Endothelial cell (in vitro differentiated cells): ENCODE measurements at places on chromosomes 12 and 14. TPM values are rescaled to one million over a fixed set of nuclear protein-coding genes. Genes with fewer than 3 reads are reported as not detected.

The PCED1B gene
- total RNA-seq, result 9.7 TPM

The SLC22A17 gene
- total RNA-seq, result 35.3 TPM

The GRIN2B gene
- total RNA-seq, result 2.4 TPM

The AHNAK2 gene
- 26.9 TPM for total RNA-seq

The KRT77 gene
- not detected for total RNA-seq

The KRT4 gene
- total RNA-seq, result not detected

The TAOK3 gene
- total RNA-seq, result 16.5 TPM

The SLC15A5 gene
- total RNA-seq, result not detected

The PRB2 gene
- not detected for total RNA-seq

The CIDEB gene
- total RNA-seq, result 0.82 TPM

The HOXC5 gene
- not detected for total RNA-seq

DNA sequence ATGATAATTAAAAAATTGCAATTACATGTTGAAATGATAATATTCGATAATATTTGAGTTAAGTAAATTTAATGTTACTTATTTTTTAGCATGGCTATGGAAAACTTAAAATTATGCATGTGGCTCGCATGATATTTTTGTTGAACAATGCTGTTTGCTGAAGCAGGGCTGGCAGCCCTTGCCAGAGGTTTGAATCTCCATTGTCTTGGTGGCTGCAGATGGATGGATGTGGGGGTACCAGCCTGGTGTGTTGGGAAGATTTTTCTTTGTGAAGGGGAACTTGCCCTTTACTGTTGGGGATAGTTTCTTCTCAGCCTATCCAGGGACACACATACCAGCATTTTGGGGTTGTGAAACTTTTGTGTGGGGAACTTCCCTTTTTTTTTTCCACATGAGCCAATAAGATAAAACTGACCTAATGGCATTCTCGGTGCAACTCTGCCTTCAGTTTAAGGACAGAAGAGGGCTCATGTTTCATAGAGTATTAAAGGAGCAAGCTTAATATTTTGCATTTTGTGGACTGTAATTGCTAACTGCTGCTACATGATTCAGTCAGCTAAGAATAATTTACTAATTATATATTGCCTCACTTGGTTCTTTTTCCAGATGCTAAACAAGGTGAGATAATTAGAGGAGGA, 8.8 kb downstream of the RASSF3 start:
- no peak overlapping the region for H3K4me3 ChIP-seq
- peaks cover 29% of the 10 kb centered on the region for H3K4me1 ChIP-seq
- no peaks in the 10 kb centered on the region for H3K27me3 ChIP-seq
- H3K36me3 ChIP-seq, result peaks cover 4% of the 10 kb centered on the region
- peak overlapping the region; percentile 52 for H3K27ac ChIP-seq
- no peak for DNase-seq

DNA sequence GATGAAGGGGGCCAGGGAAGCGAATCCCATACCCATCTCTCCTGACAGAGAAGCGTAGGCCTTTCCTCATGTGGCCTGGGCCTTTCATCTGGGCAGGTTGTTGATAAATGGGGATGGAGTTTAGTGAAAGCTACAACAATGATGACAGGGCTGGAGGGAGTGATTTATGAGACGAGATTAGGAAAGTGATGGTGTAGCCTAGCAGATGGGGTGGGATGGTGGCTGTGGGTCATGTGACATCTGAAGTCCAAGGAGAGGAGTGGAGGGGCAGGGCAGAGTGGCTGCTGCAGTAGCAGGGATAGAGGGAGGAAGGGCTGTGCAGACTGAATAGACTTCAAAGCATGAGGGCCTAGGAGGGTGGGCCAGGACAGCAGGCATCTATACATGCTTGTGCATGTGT, 85.5 kb downstream of the ADCK1 start:
- peaks cover 12% of the 10 kb centered on the region for H3K36me3 ChIP-seq
- H3K4me1 ChIP-seq, result no peaks in the 10 kb centered on the region
- no peak overlapping the region for H3K4me3 ChIP-seq
- DNase-seq, result no peak
- no peak overlapping the region for H3K27ac ChIP-seq
- peaks cover 7% of the 10 kb centered on the region for H3K27me3 ChIP-seq

DNA sequence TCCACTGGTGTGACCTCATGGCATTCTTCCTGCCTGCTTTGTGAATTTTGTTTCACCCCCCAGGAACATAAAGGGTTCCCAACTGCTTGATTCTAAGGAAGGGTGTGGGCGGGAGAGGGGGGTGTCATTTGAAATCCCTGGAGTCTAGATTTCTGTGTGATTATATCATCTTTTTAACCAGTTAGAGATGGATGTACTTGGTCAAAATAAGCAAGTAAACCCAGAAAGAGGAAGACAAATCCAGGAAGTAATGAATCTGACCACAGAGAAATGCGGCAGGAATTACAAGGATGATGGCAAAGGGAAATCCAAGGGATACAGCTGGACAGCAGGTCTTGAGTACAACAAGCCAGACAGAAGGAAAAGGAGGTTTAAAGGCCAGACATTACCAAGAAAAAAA, 38.9 kb downstream of the DMAC2L start:
- H3K27ac ChIP-seq, result peak overlapping the region; percentile 88
- peaks cover 43% of the 10 kb centered on the region for H3K4me1 ChIP-seq
- H3K27me3 ChIP-seq, result no peaks in the 10 kb centered on the region
- no peaks in the 10 kb centered on the region for H3K36me3 ChIP-seq
- DNase-seq, result no peak

GRCh38 chr12:127241072-127241817, 1025.7 kb upstream of the TMEM132C start:
- H3K27ac ChIP-seq, result no peak overlapping the region
- H3K4me3 ChIP-seq, result no peak overlapping the region
- H3K36me3 ChIP-seq, result no peaks in the 10 kb centered on the region
- H3K27me3 ChIP-seq, result peaks cover 3% of the 10 kb centered on the region

- H3K4me3 ChIP-seq, result no peak overlapping the region
- H3K36me3 ChIP-seq, result no peaks in the 10 kb centered on the region
- H3K27ac ChIP-seq, result no peak overlapping the region
Measured at GRCh38 chr12:115210533-115211252, 526.7 kb upstream of the TBX3 start.

GRCh38 chr14:67697006-67697405, 1.4 kb upstream of the RDH11 start:
- no peak for DNase-seq
- peaks cover 12% of the 10 kb centered on the region for H3K4me1 ChIP-seq
- H3K27me3 ChIP-seq, result peaks cover 2% of the 10 kb centered on the region
- peaks cover 4% of the 10 kb centered on the region for H3K36me3 ChIP-seq

GRCh38 chr14:89589400-89590118, 172.5 kb upstream of the FOXN3 start:
- peaks cover 33% of the 10 kb centered on the region for H3K36me3 ChIP-seq
- DNase-seq, result no peak
- H3K4me1 ChIP-seq, result peaks cover 9% of the 10 kb centered on the region
- H3K27ac ChIP-seq, result no peak overlapping the region
- no peak overlapping the region for H3K4me3 ChIP-seq

GRCh38 chr12:88544991-88545980, 35.0 kb downstream of the KITLG start:
- H3K36me3 ChIP-seq, result peaks cover 16% of the 10 kb centered on the region
- H3K4me1 ChIP-seq, result peaks cover 12% of the 10 kb centered on the region
- H3K4me3 ChIP-seq, result no peak overlapping the region
- H3K27me3 ChIP-seq, result no peaks in the 10 kb centered on the region
- H3K27ac ChIP-seq, result no peak overlapping the region
- no peak for DNase-seq

DNA sequence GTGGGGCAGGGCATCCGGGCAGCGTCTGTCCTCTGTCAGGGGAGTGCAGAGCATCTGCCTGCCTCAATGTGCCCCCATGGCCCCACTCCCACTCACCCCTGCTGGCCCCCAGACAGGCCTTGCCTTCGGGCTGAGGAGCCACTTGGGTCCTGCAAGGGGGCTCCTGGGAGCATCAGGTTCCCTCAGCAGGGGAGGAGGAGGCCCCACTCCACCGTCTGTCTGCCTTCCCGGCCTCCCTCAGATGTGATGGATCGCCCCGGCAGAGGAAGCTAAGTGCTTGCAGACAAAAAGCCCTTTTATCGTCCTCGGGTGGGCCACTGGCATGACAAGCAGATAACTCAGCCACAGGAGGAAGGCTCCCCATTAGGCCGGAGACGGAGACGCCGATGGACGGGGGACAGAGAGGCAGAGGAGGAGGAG, 35.1 kb downstream of the NCOR2 start:
- peaks cover 25% of the 10 kb centered on the region for H3K36me3 ChIP-seq
- no peak for DNase-seq
- H3K27me3 ChIP-seq, result peaks cover 11% of the 10 kb centered on the region

- peak overlapping the region; percentile 87 for H3K4me3 ChIP-seq
- H3K27me3 ChIP-seq, result peaks cover 14% of the 10 kb centered on the region
- peaks cover 5% of the 10 kb centered on the region for H3K36me3 ChIP-seq
- no peak overlapping the region for H3K27ac ChIP-seq
- no peak for DNase-seq
Measured at GRCh38 chr14:103849151-103849886, 1.9 kb upstream of the PPP1R13B start.
